NCI-H524 (cell line): ENCODE measurements at places on chromosomes 4 and X.

- no peak for DNase-seq
Measured at GRCh38 chr4:68732653-68733466, 62.4 kb upstream of the UGT2B15 start.

- DNase-seq: no peak
Measured at GRCh38 chr4:1576961-1577821, 106.9 kb downstream of the FAM53A start.

DNA sequence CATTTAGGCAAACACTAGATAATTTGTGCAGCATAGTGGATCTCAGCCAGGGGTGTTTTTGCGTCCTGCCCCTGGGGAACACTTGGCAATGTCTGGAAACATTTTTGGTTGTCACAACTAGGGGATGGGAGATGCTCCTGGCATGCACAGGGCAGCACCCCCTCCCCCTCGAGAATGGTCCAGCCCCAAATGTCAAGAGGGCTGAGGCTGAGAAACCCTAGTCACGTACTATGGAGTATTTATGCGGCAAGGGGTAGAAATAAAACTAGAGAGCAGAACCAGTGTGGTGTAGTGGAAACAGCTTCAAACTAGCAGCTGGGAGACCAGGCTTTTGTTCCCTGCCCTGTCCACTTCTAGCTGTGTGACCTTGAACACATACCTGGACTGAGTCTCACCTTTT, 38.2 kb upstream of the CLCN4 start:
- DNase-seq: no peak

DNA sequence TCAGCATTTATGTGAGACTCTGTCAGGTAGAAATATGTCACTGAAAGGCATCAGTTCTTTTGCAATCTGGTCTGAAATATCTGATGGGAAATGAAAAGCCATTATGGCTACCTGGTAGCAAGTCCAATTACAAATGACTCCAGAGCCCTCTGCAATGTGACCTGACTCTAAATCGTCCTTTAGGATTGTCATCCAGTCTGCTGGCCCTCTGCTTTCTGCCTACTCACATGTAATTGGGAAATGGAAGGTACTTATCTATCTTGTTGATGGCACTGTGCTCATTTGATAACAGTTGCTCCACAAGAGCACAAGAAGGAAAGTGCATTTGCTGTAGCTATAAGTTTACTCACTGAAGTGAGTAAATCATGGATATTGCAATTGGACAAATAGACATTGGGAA, 799.8 kb downstream of the RAPGEF2 start:
- no peak for DNase-seq

DNA sequence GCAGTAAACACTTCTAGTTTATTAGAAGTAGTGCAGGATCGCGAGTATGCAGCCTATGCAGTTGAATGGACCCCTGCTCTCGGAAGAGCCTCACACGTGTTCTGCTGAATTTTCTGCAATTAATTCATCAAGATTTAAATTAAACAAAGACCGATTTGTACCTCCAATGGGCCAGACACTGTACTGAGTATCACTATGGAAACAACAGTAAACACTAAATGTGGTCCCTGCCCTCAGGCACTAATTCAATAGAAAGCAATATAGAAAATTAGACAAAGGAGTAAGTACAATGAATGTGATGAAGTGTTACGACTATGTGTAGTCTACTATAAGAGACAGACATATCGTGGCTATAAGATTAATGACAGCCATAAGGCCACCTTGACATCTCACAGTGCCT, 740.3 kb upstream of the FRG1 start:
- no peak for DNase-seq

DNA sequence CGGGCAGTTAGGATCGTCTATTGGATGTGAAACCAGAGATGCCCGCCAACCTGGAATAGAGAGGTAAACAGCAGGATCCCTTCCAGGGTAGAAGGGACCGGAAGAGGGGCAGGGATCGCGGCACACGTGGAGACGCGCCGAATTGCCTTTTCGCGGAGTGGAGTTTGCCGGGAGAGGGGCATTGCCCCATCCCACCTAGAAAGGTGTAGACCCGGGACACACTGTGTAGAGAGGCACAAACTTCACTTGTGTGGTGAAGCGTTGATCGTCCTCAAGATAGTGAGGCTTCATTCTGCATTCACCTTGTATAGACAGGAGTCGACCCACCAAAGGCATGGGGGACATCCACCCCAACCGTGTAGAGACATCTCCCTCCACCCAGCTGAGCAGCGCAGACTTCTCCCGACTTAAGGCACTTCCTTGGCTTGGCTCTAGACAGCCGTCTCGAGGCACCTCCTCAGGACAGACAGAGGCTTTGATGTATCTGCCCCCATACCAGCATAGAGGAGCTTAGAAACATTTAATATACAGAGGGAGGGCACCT, 410 bp downstream of the GNL3L start:
- DNase-seq: no peak

DNA sequence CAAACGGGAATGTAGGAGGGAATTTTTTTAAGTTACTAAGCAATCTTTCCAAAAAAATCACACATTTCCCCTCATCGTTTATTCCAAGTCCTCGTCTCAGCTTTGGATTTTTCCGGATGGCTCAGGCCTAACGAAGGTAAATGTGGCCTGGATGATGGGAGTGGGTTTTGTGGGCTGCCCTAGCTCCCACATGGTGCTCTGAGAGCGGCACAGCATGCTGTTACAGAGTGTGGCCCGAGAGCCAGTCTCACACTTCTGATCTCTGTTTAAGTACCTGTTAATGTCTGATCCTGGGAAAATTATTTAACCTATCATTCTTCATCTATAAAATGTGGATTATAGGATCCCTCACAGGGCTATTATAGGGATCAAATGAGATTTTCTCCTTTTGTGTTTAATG, 38.2 kb upstream of the ADAM29 start:
- DNase-seq: no peak

DNA sequence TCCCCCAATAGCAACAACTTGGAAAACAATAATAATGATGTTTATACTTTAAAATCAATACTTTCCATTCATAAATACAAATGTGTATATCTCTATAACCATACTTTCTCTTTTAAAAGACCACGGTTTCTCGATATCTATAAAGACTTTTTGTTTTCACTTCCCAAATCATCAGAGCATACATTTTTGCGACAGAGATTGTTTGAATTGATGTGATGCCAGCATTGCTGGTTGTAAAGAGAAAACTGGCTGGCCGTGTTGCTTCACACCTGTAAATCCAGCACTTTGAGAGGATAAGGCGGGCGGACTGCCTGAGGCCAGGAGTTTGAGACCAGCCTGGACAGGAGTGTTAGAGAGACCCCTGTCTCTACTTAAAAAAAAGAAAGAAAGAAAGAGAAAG, 77.6 kb upstream of the ZNF518B start:
- DNase-seq: no peak

- no peak for DNase-seq
Measured at GRCh38 chr4:45693746-45694145, 430.1 kb downstream of the GABRG1 start.

GRCh38 chrX:81263059-81263458, 61.2 kb downstream of the SH3BGRL start:
- DNase-seq: no peak

DNA sequence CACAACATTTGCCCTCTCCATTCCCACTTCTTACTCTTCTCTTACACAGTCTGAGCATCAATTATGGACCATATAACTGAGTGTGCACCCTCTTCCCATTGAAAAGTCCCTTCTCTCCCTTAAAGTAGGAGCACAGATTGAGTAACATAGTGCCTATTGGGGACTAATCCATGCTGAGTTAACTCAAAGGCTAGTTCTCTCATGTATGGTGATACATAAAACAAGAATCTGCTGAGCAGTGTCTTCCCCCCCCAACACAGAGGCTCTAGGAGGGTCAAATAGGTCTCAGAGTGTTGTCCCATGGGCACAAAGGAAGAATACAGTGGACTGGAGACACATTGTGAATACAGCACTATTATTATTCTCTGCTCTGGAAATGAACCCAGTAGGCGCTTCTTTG, 274.6 kb upstream of the BOD1L1 start:
- no peak for DNase-seq

- DNase-seq: no peak
Measured at GRCh38 chr4:1873776-1874175, 2.6 kb downstream of the NSD2 start.

DNA sequence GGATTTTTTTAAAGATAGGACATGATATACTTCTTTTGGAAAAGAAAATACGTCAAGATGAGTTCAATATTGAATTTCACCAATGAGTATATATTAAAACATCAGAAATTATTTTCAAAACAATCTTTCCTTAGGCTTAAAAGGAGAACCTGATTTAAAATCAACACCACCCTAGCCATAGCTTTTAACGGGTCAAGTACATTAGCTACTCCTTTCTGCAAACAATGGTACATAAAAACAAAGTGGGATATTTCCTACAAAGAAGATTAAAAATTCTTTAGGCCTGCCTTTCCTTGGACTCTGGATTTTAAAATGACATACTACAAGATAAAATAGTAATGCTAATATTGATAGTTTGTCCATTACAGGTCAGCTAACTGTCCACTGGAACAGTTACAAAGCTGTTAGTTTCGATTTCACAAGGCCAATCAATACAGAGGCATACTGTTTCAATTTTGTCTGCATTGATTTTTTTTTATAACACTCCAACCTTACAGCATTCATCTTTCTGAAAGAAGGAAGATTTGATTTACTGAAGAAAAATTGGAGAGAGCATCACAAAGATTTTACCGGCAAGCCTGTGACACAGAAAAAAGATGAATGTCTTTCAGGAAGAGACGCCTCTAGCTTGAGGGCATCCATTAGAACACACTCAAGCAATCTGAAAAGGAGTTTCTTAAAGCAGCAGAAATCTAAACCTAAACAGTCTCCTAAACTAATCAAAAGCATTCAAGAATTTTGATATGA, 97.2 kb downstream of the MAB21L2 start:
- no peak for DNase-seq

GRCh38 chr4:36426741-36427140, 145.3 kb downstream of the DTHD1 start:
- DNase-seq: no peak

DNA sequence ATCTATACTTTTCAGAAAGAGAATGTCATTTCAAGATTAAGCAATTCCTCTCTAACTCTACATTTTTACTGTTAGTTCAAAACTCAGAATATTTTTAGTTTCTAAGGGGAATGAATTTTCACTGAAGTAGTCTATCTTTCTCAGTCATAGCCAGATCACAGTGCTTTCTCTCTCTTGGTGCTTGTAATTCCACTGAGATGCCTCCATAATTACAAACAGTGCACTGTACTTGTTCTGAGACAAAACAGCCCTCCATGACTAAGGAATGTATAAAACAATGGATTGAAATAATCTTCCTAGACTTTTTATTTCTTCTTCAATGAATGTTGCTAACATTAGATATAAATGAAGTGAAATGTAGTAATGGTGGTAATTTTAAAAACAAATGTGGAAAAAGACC, 603.2 kb upstream of the FAM241A start:
- DNase-seq: no peak

- no peak for DNase-seq
Measured at GRCh38 chr4:75530556-75531322, 16.5 kb downstream of the THAP6 start.

GRCh38 chr4:142085513-142086292, 449.3 kb downstream of the IL15 start:
- DNase-seq: no peak

- DNase-seq: no peak
Measured at GRCh38 chr4:84496706-84497503, 2.2 kb downstream of the NKX6-1 start.

GRCh38 chrX:119688911-119689321, 4.1 kb downstream of the SEPTIN6 start:
- DNase-seq: no peak

DNA sequence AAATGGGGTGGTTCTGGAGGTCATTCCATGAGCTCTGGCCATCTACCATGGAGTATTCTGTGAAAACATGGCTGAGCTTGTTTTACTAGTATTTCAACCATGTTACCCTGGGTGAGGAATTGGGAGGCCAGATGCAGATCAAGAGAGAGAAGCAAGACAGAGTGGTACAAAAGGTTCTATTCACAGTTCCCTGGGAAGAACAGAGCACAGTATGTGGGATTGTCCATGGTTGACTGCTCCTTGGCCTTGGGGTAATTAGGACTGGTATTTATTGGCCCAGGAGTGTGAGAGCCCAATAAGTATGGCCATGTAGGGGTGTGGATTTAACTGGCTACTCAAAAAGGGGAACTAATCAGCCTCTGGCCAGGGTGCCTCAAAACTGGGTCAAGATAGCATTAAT, 239.7 kb upstream of the GATB start:
- no peak for DNase-seq

- no peak for DNase-seq
Measured at GRCh38 chrX:52352551-52352950, 16.3 kb upstream of the XAGE2 start.

- no peak for DNase-seq
Measured at GRCh38 chr4:183374950-183375555, 52.8 kb upstream of the CLDN24 start.

DNA sequence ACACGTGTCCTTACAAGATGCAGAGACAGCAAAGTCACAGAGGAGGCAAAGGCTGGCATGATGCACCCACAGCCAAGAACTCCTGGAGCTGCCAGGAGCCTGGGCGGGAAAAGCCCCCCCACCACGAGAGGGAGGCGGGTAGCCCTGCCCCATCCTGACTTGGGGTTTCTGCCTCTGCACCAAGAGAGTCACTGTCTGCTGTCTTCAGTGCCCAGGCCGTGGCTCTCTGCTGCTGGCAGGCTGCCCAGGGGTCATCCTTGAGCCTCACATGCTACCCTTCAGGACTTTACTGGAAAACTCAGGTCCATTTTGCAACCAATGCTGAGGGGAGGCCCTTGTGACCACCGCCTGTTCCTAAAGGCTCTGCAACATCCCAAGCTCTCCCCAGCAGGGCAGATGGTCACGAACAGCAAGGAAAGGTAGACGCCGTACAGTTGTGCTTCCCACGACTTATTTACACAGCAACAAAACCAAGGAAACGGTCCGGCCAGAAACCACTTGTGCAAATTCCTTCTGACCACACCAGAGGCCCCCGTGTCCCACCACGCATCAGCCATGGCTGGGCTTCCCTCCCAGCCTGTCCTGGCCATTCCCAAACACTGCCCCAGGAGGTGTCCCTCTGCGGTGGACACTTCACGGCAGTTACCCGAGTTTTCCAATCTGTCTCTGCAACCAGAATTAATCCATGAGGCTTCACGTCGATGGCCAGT, 56.9 kb downstream of the ACOX3 start:
- no peak for DNase-seq

GRCh38 chr4:79357365-79357764, 31.5 kb upstream of the NAA11 start:
- DNase-seq: no peak

GRCh38 chr4:169922632-169923276, 103.4 kb downstream of the MFAP3L start:
- no peak for DNase-seq

DNA sequence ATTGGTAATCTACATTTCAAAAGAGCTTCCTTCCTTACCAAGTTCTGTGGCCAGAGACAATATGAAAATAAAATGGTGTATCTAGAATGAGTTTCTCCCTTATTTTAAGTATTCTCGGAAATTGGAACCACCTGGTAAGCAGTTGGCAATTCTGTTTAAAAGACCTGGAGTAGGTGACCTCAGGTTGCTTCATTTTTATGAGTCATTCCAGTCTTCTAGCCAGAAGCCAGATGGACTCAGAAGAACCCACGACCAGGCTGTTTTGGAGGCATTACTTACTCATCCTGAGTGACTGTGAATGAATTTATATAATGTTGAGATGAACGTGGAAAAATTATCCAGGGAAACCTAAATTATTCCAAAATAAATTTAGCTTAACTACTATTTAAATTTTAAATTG, 9.1 kb downstream of the BMPR1B start:
- DNase-seq: no peak
